NCI-H526 treated with DMSO at 0.1 percent for 48 hours (cell line): ENCODE measurements at places on chromosomes 5 and 9.
A peak's percentile ranks its signal among the peaks of the same experiment; 100 is the strongest.

- no peak for DNase-seq
Observed at GRCh38 chr9:126773004-126773607, 31.7 kb upstream of the ZBTB43 start.

DNA sequence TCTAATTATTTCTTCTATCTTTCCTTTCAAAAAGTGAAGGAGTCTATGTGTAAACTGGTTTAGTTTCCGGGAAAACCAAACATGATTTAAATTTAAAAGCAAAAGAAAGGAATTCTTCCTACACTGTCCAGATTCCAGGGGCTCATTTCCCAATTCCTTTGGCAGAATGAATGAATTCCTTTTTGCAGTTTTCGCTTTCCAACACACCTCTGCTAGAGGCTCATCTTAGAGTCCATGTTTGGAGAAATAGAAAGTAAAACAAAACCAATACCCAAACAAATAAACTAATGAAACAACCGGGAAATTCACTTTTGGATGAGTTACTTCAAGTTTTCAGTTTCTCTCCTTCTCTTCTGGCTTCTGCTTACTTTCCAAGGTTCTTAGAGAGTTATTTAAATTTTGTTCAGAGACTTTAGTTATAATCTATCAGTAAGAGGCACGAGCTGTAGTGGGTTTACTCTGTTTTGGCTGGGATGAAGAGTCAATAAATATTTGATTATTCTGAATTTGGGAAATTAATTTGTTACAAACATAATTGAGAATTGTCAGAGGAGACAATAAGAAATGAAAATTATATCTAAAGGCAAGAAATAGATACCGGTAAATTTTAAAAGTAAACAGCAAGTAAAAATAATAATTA is 365.0 kb upstream of the CDH9 start:
- no peak for DNase-seq

- no peak for DNase-seq
Observed at GRCh38 chr5:10594591-10595210, 30.8 kb downstream of the ANKRD33B start.

DNA sequence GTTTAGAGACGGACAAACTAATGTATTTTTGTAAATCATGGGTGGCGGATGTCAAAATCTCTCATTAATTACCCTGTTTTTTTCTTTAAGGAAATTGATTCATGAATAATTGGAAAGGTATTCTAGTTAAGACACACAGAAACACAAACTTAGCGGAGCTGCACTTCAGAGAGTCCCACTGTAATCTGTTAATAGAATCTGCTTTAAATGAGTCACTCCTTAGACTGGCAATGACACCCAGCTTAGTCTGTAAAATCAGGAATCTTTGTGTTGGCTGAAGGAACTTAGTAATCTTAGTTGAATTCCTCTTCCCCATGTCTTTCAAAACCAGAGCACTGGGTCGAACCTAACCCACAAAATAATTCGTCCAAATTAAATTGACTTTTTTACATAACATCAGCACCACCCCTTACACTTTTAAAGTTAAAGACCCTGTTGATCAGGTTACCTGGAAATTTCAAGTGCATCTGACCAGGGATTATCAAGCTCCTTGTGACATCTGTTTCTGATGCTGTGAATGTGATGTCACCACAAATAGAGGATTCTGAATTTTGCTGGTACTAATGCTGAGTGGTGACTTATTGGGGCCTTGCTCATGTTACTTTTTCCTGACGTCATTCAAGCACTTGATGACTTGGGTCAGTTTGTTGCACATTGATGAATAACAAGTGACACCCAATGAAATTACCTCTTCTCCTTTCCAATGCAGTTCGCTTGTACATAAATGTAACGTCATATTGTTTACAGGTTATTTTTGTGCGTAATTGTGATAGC is 313.6 kb downstream of the KCTD16 start:
- no peak for DNase-seq

GRCh38 chr5:60896991-60897390 is 47.9 kb downstream of the ERCC8 start:
- no peak for DNase-seq

- DNase-seq: no peak
Observed at GRCh38 chr5:103847060-103847459, 284.5 kb upstream of the NUDT12 start.

GRCh38 chr5:43619911-43620310 is 16.9 kb downstream of the NNT start:
- no peak for DNase-seq

DNA sequence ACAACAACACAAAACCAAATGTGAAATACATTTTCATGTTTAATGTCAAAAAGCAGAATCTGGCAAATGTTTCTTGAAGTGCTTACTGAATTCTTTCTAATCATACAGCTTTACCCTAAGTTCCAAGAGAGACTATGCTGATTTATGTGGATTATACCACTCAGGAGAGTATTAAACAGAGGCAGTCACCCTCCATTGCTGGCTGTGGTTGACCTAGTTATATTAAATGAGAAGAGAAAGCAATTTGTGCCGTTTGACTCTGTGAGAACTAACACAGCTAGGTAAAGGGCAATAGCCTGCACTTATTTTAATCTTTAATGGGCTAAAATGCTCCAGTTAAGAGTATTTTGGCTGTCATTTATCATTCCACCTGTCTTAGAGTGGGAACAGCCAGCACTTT is 62.6 kb downstream of the ELL2 start:
- DNase-seq: no peak

GRCh38 chr5:35736280-35736679 is 118.6 kb downstream of the SPEF2 start:
- no peak for DNase-seq

- DNase-seq: no peak
Observed at GRCh38 chr5:180555168-180555921, 36.0 kb downstream of the SCGB3A1 start.

DNA sequence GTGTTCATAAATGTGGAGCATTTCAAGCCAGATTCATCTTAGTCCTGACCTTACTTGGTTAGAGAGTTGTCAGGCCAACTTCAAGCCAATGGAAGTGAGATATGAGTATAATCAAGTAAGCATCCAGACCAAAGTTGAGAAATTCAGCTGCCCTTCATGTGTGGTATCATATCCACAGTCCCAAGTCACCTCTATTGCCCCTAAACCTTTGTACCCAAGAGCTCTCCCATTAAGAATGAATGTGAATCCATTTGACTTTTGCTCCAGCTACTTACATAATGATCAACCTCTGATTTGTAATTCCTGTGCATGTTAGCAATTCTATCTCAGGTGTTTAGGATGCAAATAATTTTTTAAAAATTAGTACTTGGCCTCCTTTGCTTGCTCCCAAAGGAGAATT is 342.7 kb downstream of the ADGRV1 start:
- DNase-seq: no peak

GRCh38 chr5:5276430-5276829 is 136.3 kb downstream of the ADAMTS16 start:
- no peak for DNase-seq

GRCh38 chr5:5585751-5586341 is 163.4 kb downstream of the ICE1 start:
- no peak for DNase-seq

- no peak for DNase-seq
Observed at GRCh38 chr9:73215249-73215648, 63.6 kb downstream of the ANXA1 start.

GRCh38 chr5:125042261-125042890 is 295.9 kb upstream of the ZNF608 start:
- peak; percentile 63 for DNase-seq

GRCh38 chr5:176846335-176847140 is 36.2 kb downstream of the UNC5A start:
- DNase-seq: no peak

DNA sequence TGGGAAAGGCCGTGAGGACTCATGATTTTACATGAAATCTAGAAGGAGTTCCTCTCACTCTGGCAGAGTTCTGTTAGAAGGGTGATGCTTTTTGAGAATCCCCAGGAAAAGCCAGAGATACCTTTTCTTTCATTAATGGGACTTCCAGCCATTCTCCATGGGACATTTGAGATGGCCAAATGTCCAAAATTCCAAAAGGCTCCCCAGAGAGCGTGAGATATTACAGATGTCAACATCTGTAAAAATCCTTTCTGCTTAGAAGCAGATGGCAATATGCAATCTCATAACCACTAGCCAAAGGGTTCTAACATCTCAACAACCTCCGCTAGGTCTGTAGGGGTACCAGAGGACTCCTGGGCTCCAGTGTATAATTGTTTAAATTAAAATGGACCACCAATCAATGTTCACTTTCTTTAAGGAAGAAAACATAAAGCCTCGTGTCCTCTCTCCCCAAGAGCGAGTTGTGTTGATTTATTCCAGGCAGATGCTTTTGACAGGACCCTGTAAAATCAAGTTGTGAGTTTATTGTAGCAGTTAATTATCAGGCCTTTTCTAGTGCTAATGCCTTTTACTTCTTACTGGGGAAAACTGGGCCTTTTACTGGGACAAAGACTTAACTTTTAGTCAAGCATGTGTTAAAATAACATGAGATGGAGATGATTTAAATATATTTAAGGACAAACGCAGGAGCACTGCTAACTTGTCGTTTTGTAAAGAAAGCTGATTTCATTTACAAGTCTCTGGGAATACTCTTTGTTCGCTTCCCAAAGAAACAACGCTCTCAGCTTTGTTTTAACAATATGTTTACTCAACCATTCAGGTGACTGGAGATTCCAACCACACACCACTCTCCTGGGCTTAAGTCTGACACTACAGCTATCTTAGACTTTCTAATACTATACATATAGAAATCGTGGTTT is 4.8 kb downstream of the GAS1 start:
- no peak for DNase-seq

- DNase-seq: no peak
Observed at GRCh38 chr9:32004431-32005076, 379.9 kb upstream of the ACO1 start.

DNA sequence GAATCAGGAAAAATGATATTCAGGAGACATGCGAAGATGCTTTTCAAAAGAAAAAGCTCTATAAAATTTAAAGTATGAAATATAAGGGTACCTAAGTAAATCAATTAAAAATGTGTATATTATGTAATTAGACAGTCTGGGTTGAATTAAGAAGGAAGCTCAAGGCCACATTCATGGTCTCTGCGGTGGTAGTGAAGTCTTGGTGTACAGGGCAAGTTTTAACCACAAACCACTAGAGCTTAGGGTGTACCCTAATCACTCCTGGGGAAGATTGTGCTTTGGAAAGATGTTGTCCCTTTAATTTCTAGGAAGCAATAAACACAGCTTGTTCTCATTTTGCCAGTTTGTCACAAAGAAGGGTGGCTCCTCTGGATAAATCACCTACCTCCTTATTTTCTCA is 287.2 kb upstream of the ZNF608 start:
- DNase-seq: no peak
